ENCODE measurements at places on chromosomes 1 and 21.

- no peak for DNase-seq
Observed at GRCh38 chr1:63917571-63918417, 144.0 kb downstream of the ROR1 start.

GRCh38 chr1:216111842-216112241 is 311.4 kb downstream of the USH2A start:
- no peak for DNase-seq

DNA sequence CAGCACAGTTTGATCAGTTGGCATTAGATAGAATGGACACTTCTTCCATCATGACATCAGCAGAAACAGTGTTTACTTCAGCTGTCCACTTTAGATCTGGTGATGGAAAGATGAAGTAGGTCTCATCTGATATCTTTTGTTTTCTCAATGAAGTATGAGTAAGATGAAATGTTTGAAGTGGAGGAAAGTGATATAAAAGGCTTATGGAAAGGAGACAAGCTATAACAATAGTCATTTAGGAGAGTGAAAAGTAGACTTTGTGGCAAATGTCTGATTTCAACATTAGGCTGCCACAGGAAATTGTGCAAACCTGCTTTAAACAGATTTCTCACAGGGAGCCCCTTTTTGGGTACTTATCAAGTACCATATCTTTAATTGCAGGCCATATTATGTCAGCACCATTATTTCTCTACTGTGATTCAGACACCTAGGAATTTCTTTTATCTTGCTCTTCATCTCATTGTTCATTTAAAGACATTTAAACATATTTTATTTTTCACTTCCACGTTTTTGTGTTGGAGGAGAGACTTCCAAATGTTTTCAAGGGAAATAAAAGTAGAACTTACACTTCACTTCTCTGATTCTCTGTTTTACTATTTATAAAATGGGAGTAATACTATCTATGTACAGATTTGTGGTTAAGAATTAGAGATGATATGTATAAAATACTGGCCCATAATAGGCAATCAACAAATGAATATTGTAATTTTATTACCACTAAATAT is 18.1 kb downstream of the PDC start:
- no peak for DNase-seq

DNA sequence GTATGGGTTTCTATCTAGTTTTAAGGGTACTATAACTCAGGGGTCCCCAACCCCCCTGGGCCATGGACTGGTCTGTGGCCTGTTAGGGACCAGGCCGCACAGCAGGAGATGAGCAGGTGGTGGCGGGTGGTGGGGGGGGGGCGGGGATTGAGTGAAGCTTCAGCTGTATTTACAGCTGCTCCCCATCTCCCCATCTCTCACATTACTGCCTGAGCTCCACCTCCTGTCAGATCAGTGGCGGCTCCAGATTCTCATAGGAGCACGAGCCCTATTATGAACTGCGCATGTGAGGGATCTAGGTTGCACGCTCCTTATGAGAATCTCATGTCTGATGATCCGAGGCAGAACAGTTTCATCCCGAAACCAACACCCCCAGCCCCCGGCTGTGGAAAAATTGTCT is 95.1 kb upstream of the SLC45A1 start:
- DNase-seq, result no peak

DNA sequence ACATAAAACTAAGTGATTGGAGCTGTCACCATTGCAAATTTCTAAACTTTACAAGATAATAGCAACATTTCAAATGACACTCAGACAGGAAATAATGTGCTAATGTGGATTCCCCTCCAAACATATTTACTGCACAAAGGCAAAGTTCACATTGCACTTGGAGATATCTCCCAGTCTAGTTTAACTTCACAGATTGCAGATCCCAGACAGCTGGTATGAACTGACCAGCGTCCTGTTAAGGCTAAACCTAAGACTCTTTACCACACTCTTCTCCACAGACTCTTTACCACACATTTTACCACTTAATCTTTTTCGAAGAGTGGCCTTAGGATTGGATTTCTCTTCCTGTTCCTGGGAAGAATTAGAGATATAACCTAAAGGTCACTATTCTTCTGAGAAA is 40.6 kb upstream of the HSD3B1 start:
- no peak for DNase-seq

- no peak for DNase-seq
Observed at GRCh38 chr1:55412060-55412459, 196.9 kb upstream of the USP24 start.

DNA sequence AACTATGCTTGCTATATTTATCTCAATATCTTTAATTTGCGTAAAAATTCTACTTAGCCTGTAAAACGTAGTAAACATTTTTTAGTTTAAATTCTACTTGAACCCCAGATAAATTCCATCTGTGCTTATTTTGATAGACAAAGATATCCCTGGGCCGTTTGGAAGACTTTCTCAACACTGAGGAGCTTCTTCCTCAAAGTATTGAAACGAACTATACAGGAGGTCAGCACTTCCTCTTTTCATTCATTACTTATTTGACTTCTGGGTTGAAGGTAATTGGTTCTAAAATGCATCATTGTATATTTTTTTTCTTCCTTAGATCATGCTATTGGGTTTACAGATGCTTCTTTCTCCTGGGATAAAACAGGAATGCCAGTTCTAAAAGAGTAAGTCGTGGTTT is 74.7 kb downstream of the HSPA13 start:
- DNase-seq, result no peak

- no peak for DNase-seq
Observed at GRCh38 chr1:99264201-99265021, at the start of gene PLPPR4. TSS of gene PLPPR4 (plus strand) at chr1:99264492. CDS start at chr1:99264594, 102 bp downstream.

DNA sequence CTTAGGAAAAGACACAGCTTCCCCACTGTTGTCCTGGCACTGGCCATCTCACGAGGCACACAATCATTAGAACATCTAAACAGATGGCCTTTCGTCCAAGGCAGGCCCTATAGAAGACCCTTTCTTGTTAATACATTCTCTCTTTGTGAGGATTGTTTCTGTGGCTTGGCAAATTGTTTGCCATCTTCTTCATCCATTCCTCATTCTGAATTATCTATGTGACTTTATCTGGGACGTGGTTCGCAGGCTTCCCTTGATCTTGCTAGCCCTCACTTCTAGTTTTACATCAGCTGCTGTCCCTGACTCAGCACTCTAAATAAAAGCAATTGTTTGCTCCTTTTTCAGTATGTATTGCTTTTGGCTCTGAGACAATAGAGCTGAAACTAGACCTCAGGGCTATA is 101.1 kb upstream of the ZC3H11B start:
- no peak for DNase-seq

GRCh38 chr1:199447906-199448305 is 579.6 kb upstream of the NR5A2 start:
- no peak for DNase-seq

GRCh38 chr1:66331658-66332547 is 202.1 kb upstream of the SGIP1 start:
- DNase-seq, result peak; percentile 19

- no peak for DNase-seq
Observed at GRCh38 chr1:204931768-204932572, 61.3 kb downstream of the NFASC start.

GRCh38 chr1:6688001-6688400 is 13.6 kb downstream of the DNAJC11 start:
- DNase-seq, result no peak

DNA sequence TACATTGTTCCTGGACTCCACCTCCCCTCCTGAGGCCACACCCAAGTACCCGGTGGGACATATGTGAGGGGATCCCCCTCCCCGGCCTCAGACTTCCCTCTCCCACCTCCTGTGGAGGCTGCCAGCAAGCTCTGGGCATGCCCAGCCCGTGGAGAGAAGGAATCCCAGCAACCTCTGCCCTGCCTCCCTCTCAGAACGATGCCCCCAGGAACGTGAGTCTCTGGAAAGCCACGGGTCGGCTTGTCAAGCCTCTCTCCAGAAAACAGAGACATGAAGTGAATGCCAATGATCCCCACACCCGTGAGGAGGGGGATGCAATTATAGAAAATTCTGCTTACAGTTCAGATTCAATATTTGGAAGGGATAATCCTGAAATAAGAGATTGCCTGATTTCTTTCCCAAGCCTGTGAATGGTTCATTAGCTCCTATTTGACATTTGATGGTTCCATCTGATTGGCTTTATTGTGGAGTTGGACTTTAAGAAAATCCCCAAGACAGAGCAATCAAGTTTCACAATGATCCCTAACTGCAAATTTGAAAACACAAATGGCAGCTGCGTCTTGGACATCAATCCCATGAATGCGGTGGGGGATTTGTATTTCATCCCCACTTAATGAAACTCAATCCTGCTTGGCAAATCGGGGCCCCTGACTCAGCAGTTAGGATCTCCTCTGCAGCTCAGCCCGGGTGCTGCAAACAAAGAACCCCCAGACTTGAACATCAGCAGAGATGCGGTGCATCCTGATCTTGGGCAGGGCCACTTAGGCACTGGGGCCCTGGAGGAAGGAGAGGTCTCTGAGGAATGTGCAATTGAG is 9.1 kb upstream of the GUCA2B start:
- no peak for DNase-seq

GRCh38 chr1:241823925-241824324 is 24.1 kb upstream of the EXO1 start:
- no peak for DNase-seq

DNA sequence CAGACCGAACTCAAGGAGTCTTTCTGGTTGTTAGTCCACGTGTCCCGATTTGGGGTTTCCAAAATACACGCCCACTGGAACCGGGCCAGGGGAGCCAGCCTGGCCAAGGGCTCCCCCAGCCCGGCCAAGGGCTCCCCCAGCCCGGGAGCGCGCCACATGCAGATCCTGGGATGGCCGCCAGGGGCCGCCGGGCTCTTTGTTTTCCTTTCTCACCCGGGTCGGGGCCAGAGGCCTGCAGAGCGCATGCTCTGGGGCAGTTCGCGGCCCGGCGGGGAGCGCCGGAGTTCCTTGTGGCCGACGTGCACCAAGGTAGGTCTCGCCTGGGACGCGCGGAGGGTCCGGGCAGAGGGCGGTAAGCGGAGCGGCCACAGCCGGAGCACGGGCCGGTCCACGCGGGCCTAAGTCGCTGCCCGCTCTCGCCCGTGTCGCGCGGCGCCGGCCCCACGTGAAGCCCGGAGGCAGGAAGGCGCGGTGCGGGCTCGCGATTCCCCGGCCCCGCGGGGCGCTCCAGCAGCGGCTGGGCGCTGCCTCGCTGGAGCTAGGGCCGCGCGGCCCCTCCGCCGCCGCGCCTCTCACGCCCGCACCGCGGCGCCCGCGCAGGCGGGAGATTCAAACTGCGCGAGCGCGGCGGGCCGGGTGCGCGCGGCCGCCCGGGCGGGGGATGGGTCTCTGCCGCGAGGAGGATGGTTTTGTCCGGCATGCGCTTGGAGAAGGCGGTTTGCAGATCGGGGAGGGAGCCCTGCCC is 12.3 kb downstream of the RCC1 start:
- peak; percentile 76 for DNase-seq

GRCh38 chr1:166384948-166385347 is 218.1 kb upstream of the FAM78B start:
- DNase-seq, result no peak

GRCh38 chr1:174021591-174022079 is 522 bp downstream of the RC3H1 start:
- peak; percentile 9 for DNase-seq

DNA sequence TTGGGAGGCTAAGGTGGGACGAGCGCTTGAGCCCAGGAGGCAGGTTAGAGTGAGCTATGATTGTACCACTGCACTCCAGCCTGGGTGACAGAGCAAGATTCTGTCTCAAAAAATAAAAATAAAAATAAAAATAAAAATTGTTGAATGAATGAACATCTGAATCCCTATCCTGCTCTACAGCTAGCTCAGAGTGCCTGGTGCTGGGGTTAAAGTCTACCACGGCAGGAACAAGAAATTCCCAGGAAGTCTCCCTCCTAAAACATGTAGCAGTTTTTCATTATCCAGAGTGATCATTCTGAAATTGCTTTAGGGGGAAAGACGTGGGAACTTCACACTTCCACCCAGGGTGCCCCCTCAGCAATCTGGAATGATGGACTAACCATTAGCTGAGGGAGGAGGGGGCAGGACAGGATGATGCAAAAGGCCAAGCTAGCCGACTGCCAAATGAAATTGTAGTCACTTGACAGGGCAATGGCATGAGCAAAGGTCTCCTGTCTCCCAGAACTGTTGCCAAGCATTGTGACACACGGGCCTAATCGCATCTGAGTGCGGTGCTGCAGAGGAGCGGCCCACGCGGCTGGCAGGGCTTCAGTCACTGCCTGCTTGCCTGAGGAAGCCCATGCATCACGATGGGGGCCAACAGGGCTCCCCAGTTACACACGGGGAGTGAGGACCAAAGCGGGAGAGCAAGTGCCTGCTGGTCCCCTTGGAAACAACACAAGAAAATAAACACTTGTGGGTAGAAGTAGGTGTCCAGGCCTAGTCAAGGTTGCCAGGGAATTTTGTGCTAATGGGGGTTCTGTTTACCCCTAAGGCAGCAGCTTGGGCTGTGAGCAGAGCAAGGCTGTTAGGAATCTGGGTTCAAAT is 85.7 kb downstream of the NENF start:
- no peak for DNase-seq

GRCh38 chr1:235649368-235650163 is at the start of gene GNG4:
TSS of gene GNG4 (minus strand) at chr1:235649784. CDS start at chr1:235583838, 65,946 bp downstream.
- no peak for DNase-seq

- no peak for DNase-seq
Observed at GRCh38 chr1:204377800-204378668, 18.3 kb upstream of the PLEKHA6 start.

DNA sequence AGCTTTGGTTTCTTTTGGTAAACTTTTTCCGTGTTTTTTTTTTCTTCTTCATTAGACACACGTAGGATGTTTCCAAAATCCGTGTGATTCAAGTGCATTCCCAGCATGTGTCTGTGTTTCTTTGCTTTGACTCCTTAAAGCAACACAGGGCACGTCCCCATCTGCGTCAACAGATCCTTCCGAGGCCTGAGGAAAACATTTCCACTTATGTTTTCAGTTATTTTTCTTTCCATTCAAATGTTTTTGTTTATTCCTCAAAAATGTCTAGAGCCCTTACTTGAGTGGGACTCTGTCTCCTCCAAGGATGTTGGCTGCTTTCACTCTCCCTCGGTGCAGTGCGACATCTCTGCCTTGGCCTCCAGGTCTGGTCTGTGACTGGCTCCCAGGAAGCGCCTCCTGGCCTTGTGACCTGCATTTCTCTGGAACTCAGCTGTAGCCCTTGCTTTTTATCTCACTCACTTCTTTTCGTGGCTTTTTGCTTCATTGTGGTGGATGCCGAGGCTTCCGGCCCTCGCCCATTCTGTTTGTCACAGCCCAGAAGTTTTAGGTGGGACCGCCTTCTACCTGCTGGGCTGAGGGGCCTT is 31.3 kb upstream of the SLC19A1 start:
- no peak for DNase-seq

DNA sequence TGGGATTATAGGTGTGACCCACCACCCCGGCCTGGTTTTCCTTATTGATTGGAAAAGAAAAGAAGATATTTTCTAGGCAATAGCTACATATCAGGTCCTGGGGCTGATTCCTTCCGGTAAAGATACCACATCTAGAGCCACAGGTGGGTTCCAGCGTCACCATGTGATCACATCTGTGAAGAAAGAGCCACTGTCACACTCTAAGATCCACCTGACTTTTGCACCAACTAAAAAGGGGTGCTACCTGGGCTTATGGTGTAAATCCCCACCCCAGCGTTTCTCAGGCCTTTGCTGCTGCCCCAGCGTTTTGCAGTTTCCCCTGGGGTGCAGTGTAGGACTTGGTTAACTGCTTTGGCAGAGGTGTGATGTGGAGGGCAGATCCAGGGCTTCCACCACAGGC is 22.3 kb upstream of the PDE9A start:
- DNase-seq, result no peak

- no peak for DNase-seq
Observed at GRCh38 chr1:204161609-204162493, 4.3 kb downstream of the REN start.

GRCh38 chr1:145729196-145729595 is 9.9 kb downstream of the CD160 start:
- no peak for DNase-seq

- DNase-seq, result no peak
Observed at GRCh38 chr1:108011295-108011694, 46.3 kb upstream of the VAV3 start.
